ENCODE measurements at places on chromosomes 3 and 15.
A peak's percentile ranks its signal among the peaks of the same experiment; 100 is the strongest.

GRCh38 chr3:196039359-196039758 lies 42.5 kb downstream of the TFRC start:
- DNase-seq: no peak

- peak; percentile 17 for DNase-seq
These were observed 781 bp upstream of the CYP1A1 start for GRCh38 chr15:74725845-74726773.

DNA sequence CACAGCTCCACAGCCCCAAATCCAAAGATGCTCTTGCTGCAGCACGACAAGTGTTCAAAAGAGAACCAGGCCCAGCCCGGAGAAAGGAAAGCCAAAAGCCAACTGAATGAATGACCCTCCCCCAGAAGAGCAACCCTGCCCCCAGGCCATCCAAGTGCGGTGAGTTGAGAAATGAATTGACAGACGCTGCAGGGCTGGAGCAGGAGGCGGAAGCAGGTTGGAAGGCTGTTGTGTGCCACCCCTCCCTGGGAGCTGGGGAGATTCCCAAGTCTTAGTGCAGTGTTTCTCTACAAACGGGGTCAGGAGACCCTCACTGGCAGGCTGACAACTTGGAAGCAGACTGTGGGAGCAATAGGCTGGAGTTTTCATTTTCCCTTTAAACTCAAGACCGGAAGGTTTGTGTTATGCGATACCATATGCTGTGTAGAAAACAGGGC lies 3.5 kb upstream of the SPTBN5 start:
- no peak for DNase-seq

DNA sequence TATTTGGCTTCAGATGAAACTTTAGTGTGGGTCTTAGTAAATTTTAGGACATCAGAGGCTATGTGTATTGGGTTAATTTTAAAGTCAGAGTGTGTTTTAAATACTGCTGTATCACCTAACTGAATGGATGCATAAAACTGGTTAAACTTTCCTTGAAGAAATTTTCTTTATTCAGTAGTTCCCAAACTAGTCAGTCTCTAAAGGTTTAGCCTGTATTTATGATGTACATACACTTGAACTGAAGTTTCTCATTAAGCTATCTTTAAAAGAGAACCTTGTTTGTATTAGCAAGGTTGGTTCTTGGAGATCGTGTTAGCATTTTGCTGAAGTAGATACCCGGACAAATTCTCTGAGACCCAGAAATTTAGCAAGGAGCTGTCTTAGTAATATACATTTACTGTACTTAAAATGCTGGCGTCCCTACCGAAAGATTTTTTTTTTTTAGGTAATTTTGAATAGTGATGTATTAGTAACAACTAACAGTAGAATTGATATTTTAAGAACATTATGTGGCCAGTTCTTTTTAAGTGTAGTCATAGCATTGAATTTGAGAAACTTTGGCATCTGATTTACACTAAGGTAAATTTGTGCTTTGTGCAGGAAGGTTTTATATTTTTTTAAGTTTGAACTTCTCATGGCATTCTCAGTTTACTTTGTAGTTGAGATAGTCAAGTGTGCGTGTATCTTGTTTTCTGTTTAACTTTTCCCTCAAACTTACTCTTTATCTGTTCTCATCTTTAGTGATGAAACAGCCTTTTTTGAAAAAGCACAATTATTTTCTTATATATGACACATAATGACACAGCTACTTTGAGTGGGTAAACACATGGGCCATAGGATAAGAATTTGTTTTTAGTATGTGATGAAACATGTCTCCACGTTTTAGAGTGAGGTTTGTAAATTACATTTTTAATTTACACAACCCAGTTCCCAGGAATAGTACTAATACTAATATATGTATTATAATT lies 2.9 kb downstream of the DIPK2A start:
- no peak for DNase-seq

DNA sequence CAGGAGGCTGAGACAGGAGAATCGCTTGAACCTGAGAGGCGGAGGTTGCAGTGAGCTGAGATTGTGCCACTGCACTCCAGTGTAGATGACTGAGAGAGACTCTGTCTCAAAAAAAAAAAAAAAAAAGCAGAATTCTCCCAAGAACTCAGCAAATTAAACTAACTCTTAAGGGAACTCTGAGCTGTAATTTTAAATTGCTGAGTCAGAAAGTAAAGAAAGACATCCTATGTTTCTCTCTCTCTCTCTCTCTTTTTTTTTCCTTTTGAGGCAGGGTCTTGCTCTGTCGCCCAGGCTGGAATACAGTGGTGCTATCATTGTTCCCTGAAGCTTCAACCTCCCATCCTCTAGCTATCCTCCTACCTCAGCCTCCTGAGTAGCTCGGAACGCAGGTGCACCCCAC lies 20.0 kb upstream of the PHC3 start:
- no peak for DNase-seq

- no peak for DNase-seq
These were observed 25.6 kb upstream of the ARL8B start for GRCh38 chr3:5096336-5097008.

DNA sequence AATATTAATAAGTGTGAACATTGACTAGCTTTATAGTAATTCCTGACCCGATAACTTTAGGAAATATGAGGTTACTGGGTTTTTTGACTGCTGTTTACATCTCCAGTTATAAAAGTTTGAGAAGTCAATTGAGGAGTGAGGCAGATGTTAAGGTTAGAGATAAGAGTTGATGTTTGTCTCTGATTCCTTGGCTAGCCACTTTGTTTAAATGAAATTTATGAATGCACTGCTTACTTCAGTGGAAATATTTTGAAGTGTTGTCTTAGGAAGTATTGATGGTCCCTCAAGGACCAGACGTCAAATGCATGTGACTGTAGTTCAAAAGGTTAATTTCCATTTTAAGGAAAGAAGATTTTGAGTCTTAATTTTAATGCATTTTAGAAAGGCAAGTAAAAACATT lies 41.7 kb downstream of the MAP2K5 start:
- DNase-seq: no peak

- no peak for DNase-seq
These were observed 70.4 kb downstream of the KLF13 start for GRCh38 chr15:31396881-31397560.

DNA sequence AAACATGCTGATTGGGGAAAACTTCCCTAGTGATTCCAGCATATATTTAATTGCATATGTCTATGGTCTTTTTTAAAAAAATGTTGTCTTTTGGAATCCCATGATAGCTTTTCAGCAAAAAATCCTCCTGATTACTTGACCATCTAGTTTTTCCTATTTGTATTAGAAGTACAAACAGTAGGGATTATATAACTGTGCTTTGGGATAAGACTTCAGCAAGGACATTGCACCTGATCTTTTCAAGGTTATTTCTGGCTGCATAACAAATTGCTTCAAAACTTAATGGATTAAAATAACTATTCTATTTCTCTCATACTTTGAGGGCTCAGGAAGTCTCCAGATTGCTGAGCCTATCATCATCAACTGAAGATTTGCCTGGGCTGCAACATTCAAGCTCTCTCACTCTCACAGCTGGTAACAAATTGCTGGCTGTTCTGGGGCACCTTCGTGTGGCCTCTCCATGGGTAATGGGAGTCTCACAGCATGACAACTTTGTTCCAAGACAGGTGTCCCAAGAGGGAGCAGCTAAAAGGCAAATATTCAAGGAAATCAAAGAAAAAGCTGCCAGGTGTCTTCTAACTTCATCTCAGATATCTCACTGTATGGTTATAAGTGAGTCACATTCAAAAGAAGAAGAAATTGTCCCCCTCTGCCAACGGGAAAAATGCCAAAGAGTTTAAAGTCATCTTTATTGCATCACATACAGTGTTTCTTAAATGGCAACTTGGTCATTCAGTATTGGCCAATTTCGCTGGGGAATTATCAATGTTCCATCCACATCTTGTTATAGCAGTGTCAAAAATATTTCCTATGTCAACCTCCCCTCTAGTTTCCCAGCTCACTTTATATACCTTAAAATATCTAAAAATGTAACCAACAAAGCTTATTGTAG lies 644.5 kb upstream of the GRM7 start:
- DNase-seq: no peak

- DNase-seq: no peak
These were observed 20.8 kb downstream of the CAND2 start for GRCh38 chr3:12817343-12817710.

- no peak for DNase-seq
These were observed 76.3 kb upstream of the EPHB3 start for GRCh38 chr3:184485241-184485640.

DNA sequence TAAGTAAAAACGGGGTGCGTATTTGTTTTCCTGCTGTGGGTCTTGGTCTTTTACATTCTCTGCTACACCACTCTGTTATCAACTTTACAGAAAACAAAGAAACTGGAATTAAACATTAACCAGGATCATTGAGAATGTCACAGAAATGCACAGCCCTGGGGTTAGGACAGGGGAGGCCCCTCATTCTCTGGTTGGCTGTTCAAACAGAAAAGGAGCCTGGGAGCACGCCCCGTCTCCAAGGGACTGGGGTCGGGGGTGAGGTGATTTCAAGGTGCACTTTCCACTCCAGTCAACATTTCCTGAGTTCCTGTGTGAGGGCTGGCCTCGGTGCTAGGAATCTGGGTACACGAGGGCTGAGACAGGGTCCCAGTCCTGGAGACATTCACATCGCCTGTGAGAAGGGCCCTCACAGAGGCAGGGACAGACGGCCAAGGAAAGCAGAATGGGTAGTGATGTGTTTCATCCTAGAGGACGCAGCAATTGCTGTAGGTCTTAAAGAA lies 30.3 kb downstream of the CPN2 start:
- DNase-seq: no peak

DNA sequence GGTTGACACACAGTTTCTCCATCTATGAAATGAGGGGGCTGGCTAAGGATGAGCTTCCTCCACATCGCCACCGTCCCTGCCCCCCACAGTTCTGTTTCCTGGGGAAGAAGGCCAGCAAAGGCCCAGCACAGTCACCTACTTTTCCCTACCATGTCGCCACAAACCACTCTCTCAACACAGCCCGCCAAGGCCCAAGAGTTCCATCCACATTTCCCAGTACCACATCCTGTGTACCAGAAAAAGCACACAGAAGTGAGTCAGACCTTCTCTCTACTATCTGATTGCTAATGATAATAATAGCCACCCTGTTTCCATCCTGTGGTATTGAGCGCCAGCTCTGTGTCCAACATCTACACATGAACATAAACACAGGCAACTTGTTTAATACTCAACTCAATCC lies 30.3 kb upstream of the C15orf39 start:
- no peak for DNase-seq

GRCh38 chr15:81000144-81000623 lies 539 bp upstream of the TLNRD1 start:
- peak; percentile 32 for DNase-seq

GRCh38 chr3:50174947-50175524 lies 16.4 kb upstream of the GNAT1 start:
- DNase-seq: no peak

DNA sequence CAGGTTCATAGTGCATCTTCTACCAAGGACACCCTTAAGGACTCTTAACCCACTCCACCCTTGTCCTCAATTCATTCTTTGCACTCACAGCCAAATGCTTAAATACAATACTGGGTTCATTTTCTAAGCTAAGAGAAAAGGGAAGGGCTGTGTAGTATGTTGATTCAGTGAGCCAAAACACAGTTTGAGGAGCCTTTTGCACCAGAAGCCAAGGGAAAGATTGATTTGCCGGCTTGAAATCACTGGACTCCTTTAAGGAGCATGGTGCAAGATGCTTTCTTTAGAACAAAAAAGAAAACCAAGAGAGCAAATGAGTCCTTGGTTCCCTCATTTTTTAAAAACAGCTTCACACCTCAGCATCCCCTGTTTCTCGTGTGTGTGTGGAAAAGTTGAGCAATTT lies 47.8 kb downstream of the BOC start:
- no peak for DNase-seq

DNA sequence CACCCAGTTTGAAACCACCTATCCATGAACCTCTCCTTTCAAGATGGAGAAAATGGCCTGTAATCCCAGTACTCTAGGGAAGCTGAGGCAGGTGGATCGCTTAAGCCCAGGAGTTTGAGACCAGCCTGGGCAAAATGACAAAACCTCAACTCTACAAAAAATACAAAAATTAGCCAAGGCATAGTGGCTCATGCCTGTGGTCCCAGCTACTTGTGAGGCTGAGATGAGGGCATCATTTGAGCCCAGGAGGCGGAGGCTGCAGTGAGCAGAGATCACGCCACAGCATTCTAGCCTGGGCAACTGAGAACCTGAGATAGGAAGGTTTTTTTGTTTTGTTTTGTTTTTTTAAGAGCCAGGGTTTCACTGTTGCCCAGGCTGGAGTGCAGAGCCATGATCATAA lies 5.4 kb downstream of the TKT start:
- DNase-seq: no peak

DNA sequence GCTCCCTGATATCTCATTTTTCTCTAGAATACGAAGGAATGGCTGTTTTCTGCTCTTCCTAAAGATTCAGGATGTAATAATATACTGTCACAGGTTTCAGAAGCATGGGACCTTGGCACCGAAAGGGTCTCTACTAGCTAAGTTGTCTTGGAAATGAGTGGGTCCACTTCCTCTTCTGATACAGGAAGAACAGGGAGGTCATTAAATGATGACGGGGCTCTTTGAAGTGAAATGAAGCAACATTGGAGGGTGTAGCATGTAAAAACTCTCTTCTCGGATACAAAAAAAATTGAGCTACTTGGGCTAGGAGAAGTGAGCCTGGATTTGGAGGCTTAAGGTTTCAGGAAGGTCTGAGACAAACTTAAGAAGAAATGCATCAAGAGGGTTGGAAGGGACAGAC lies 349.8 kb upstream of the TPRG1 start:
- DNase-seq: no peak

GRCh38 chr3:20316238-20316637 lies 130.2 kb upstream of the SGO1 start:
- no peak for DNase-seq

DNA sequence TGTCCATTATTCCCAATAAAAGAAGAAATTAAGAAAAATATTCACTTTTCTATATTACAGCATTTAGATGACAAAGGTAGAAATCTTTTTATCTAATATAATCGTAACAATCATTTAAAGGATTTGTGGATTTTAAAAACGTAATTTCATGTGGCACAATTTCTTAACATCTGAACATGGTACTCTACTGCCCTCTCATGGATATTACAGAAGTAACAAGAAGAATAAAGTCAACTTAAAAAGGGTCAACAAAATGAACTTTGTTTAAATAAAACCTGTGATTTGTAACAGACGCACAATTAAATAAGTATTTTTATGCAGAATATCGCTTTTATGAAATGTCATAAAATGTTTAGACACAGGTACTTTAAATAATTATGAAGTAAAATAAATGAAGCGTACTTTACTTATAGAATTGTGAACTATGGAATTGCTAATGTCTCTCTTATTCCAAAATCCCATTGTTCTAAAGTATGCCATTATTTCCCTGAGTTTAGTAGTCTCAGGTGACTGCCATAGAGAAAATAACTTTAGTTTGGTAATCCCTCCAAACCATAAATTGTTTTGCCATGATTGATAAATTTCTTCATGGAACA lies 366.8 kb upstream of the ZNF385D start:
- DNase-seq: no peak

- DNase-seq: no peak
These were observed 265.5 kb upstream of the ROPN1 start for GRCh38 chr3:124257336-124257864.

DNA sequence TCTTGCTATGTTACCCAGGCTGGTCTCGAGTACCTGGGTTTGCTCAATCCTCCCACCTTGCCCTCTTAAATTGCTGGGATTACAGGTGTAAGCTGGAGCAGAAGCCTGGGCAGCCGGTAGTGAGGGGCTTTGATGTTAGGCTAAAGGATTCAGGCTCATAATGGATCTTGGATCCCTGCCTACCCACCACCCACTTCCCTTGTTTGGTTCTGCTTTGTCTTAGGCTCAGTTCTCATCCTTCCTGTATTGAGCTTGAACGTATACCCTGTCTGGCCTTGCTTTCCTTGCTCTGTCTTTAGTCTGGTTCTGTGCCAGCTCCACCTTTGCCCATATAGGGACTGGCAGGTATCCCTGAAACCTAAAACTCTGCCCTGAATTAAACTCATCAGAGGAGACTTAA lies 1.7 kb downstream of the PPCDC start:
- DNase-seq: no peak

Data from CD4-positive, alpha-beta T cell treated with Interleukin-15 for 4 hours (primary cell).